Ovary (tissue), 10 donors: ENCODE measurements at places on chromosomes 11 and 22. TPM values are rescaled to one million over a fixed set of nuclear protein-coding genes. Genes with fewer than 3 reads are reported as not detected.

GRCh38 chr11:93504110-93505095, 38.8 kb downstream of the SMCO4 start:
- no peak for DNase-seq

DNA sequence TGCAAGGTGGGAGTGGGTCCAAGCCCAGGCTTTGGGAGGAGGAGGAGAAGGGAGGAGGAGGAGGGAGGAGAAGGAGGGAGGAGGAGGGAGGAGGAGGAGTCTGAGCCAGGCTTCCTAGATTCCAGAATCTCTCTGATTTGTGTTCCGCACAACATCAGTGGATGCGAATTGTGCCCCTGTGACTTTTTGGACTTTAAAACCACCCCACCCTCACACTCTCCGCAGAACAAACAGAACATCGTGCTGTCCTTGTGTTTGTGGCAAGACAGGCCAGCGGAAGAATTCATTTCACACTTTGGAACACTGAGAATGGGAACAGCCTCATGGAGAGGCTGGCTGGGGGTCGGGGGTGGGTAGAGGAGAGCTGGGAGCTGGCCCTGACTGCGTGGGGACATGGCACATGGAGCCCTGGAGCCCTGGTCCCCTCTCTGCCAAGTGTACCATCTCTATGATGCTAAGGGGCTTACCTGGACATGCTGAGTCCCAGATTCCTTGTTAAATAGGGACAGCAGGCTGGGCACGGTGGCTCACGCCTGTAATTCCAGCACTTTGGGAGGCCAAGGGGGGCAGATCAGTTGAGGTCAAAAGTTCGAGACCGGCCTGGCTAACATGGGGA, 16.4 kb upstream of the SHANK2 start:
- DNase-seq, result no peak

Gene C22orf42
- polyA plus RNA-seq, result not detected

Gene FJX1
- polyA plus RNA-seq, result 5.5 TPM

GRCh38 chr11:119178166-119178680, 7.1 kb upstream of the NHERF4 start:
- no peak for DNase-seq
